ENCODE measurements at places on chromosomes 7 and 10.

DNA sequence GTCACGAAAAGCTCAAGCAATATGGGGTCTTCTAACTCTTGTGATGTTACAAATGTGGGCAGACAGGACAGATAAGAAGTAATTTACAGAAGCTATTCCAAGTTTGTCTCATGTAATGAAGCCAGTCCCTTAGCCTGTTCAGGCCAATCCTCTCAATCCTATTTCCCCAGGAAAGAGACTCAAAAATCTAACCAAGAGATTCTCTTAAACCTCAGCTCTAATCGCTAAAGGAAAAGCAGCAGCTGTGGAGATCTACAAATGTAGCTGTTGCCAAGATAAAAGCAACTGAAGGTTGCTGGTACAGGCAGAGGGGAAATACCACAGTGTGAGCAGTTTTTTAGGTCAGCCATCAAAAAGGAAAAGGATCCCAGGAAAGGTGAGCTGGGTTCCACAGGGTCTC is 39.3 kb downstream of the ANK3 start:
- no peak for DNase-seq

- DNase-seq: no peak
Measured at GRCh38 chr10:71392791-71393781, 3.6 kb upstream of the CDH23 start.

GRCh38 chr7:112283382-112283910 is 77.0 kb downstream of the ZNF277 start:
- no peak for DNase-seq

- no peak for DNase-seq
Measured at GRCh38 chr7:17460665-17461064, 162.2 kb downstream of the AHR start.

DNA sequence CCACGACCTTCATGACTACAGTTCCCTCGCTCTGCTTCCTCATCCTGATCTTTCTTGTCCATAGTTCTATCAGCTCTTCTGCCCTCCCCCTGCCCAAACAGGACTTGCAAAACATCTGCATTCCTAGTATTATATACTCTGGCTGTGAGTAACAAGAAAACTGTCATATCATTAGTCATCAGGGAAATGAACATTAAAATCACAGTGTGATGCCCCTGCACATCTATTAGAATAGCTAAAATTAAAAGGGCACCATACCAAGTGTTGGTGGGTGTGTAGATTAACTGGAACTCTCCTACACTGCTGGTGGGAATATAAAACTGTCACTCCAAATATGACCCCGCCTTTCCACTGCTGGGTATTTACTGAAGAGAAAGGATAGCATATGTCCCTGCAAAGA is 141.8 kb downstream of the C7orf25 start:
- DNase-seq: no peak

GRCh38 chr7:93646538-93646937 is 72.0 kb upstream of the CALCR start:
- no peak for DNase-seq

DNA sequence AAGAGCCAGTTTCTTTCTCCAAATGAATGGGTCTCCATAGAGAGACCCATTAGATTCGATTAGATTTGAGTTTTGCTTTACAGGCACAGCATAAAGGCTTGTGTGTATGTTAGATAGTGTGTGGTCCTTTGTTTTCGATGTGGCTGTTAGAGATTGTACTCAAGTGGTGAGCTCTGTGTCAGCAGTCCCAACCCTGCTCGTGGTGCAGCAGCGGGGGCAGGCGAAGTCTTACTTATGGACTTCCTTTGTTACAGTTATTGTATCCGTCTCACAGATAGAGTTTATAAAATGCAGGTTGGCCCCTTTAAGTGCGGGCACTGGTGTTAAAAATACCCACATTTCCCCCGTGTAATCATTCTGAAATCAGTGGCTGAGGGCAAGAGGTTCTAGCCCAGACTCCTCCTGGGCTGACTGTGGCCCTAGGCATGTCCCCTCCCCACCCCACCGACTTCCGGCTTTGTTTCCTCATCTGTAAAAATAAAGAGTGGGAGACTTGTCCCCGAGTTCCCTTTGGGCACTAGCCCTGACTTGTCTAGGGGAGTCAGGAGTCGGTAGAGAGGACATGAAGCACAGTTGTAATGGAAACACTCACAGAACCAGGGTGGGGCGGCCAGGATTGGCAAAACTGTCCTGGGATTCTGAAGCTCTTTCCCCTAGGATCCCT is 28.6 kb downstream of the MTURN start:
- no peak for DNase-seq

- DNase-seq: no peak
Measured at GRCh38 chr7:94088560-94088959, 84.4 kb upstream of the BET1 start.

GRCh38 chr10:6222755-6223154 is 20.0 kb downstream of the PFKFB3 start:
- DNase-seq: no peak

DNA sequence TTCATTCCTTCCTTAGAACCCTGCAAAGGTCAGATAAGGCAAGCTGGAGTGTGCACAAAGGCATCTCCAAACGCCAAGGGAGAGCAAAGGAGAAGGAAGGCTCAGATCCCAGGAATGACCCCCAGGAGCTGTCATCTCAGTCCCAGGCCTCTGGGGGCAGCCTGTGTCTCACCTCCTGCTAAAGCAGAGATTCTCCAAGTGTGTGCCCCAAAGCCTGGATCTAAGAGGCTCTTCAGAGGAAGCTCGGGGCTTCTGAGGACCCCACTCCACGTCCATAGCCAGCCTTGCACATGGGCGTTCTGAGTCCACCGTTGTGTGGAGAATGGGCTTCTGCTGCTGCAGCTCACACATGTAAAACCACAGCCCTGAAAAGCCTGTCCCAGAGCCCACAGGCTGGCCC is 5.1 kb upstream of the GRID1 start:
- no peak for DNase-seq

GRCh38 chr7:80643336-80643915 is 5.0 kb downstream of the CD36 start:
- no peak for DNase-seq
